GM23338 (cell line): ENCODE measurements at places on chromosomes 5 and 9.

DNA sequence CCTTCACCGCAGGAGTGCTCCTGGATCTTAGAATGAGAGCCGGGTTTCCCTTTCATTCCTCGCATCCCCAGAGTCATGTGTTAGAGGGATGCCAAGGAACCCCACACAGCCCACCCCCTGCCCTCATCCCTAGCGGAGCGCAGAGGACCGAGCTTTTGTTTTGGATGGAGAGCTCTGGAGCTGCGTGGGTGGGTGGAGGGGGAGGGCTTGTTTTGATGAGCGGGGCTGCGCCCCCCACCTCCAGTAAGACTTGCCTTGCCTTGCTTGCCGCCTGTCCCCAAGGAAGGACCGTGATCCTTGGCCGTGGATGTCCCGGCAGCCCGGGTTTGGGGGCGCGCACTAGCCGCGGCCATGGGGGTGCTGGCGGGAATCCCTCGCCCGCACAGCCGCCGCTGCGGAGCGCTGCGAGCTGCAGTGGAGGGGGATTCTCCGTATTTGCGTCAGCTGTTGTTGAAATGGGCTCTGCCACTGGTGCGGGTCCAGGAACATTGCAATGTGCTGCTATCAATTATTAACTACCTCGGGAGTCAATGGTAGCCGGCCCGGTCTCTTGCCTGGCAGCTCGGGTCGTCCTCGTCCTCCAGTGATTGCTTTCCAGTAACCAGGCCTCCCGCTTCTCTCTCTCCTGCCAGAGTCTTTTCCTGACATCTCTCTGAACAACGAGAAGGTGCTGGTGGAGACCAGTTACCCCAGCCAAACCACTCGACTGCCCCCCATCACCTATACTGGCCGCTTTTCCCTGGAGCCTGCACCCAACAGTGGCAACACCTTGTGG, 1.0 kb downstream of the EGR1 start:
- H3K27me3 ChIP-seq = peaks cover 26% of the 10 kb centered on the region
- peak overlapping the region; percentile 94 for H3K4me3 ChIP-seq
- H3K27ac ChIP-seq = no peak overlapping the region

DNA sequence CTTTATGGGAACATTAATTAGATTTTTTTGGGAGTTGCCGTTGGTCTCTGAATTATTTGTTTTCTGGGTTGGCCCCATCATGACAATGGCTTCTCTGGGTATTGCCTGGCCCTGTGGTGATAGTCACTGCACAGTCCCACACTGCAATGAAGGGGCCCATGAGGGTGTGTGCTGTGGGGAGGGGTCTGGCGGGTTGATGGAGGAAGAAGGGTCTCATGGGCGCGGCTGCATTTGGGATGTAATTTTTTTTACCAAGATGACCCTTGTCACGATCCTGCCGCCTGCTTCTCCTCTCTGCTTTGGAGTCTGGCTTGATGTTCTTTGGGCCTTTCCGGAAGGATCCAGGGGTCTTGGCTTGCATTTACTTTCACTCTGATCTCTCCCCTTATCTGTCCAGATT, 44.1 kb downstream of the WNK2 start:
- DNase-seq = no peak
- no peak overlapping the region for H3K4me3 ChIP-seq
- no peaks in the 10 kb centered on the region for H3K27me3 ChIP-seq
- H3K4me1 ChIP-seq = 0 out of 2 replicates have a peak, but pooled peaks cover 4% of the 10 kb centered on the region

DNA sequence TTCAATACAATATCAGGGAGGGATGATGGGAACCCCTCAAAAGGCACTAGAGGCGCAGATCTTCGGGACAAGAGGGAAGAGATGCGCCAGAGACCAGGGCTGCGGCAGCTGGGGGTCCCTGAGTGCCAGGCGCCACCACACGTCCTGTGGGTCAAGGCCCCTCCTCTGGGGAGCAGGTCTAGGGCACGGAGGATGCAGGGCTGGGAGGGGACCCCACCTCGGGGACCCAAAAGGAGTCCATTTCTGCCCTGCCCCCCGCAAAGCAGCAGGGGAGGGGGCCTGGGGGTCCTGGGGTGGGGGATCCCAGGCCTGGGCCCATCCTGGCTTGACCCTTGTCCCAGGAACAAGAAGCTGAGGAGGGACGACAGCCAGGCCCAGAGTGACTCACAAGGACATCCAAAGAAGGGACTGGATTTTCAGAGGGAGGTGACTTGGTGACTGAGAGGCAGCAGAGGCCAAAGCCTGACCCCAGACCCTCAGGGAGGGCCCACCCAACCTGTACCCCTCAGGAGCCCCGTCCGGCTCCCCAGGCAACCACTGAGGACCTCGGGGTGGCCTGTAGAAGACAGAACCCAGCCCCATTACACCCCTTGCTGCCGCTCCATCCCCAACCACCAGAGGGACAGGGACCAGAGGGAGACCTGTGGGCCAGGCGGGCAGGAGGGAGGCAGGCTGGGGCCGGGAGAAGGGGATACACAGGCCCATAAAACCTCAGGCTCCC, 54.2 kb downstream of the LRSAM1 start:
- H3K27ac ChIP-seq = 0 out of 2 replicates have a peak overlapping the region, but pooled peaks have one; percentile 50
- H3K4me1 ChIP-seq = no peaks in the 10 kb centered on the region
- no peaks in the 10 kb centered on the region for H3K27me3 ChIP-seq
- peak; percentile 81 for DNase-seq
- H3K4me3 ChIP-seq = no peak overlapping the region

- 0 out of 2 replicates have a peak overlapping the region, but pooled peaks have one; percentile 1 for H3K27ac ChIP-seq
- peaks cover 31% of the 10 kb centered on the region for H3K4me1 ChIP-seq
Measured at GRCh38 chr9:3508078-3508431, 17.7 kb downstream of the RFX3 start.

- no peak overlapping the region for H3K4me3 ChIP-seq
- DNase-seq = no peak
- peaks cover 15% of the 10 kb centered on the region for H3K4me1 ChIP-seq
- H3K27me3 ChIP-seq = no peaks in the 10 kb centered on the region
Measured at GRCh38 chr5:133322743-133323142, 270.9 kb downstream of the HSPA4 start.

DNA sequence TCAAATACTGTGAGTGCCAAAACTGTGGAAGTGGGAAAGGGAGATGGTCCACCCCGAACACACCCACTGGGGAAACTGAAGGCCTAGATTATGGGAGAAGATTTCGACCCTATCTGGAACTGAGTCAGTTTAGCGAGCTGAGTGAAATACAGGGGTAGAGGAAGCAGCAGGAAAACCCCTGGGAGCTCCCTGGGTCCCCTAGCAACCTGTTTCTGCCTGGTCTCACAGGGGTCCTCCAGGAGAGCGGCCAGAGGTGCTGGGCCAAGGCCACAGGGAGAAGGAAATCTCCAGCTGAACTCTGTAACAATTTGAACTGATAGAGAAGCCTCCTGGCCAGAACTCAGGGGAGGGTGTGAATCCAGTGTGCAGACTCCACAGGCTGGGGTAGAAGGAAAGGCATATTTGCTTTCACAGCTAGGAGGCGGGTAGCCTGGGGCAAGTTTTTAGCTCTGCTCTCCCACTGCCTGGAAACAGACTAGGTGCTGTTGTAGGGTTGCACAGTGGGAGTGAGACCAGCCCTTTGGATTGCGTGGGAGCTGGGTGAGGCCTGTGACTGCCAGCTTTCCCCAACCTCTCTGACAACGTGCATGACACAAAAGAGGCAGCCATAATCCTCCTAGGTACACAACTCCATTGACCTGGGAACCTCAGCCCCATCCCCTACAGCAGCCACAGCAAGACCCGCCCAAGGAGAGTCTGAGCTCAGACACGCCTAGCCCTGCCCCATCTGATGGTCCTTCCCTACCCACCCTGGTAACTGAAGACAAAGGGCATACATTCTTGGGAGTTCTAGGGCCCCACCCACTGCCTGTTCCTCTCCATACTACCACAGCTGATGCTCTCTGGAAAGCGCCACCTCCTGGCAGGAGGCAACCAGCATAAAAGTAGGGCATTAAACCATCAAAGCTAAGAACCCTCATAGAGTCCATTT, 78.8 kb upstream of the GPBP1 start:
- peak; percentile 82 for DNase-seq
- no peaks in the 10 kb centered on the region for H3K36me3 ChIP-seq
- no peaks in the 10 kb centered on the region for H3K4me1 ChIP-seq
- H3K27me3 ChIP-seq = no peaks in the 10 kb centered on the region
- no peak overlapping the region for H3K4me3 ChIP-seq
- H3K27ac ChIP-seq = no peak overlapping the region

DNA sequence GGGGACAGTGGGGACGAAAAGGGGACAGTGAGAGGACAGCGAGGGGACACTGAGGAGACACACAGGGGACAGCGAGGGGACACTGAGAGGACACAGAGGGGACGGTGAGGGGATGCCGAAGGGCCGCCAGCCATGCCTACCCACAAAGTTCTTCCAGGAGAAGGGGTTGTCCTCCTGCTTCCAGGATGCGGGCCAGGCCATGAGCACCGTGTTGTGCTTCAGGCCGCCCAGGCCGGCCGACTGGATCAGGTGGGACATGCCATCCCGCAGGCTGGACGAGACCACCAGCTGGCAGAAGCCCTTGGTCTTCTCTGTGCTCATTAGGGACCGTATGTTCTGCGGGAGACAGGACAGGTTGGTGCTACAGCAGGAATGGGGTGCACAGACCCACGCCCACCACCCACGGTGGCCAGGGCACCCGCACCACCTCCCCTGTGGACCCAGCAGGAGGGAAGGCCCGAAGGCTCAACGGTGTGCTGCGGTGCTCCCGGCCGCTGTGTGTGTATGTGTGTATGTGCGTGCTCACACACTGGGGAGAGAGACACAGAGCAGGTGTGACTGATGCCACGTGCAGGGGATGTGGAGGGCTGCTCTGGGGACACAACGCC, 46.6 kb downstream of the SLC12A7 start:
- no peak overlapping the region for H3K4me3 ChIP-seq
- H3K27ac ChIP-seq = no peak overlapping the region
- H3K27me3 ChIP-seq = no peaks in the 10 kb centered on the region
- H3K36me3 ChIP-seq = no peaks in the 10 kb centered on the region

DNA sequence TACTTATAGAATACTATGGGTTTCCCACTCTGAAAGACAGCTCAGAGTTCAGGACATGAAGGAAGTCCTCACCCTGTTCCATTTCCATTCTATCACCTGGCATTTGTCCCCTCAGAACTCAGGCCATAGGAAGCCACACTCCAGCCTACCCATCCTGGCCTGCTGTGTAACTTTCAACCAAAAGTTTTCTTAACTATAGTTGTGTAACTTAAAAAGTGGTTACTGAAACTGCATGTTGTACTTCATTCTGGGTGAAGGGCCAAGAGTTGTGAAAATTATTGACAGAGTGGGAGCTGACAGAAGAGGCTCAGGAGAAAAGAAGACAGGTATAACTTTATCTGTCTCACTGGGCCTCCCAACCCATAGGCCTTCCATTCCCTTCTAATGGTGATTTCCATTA, 212.5 kb downstream of the RAB3C start:
- H3K4me3 ChIP-seq = no peak overlapping the region
- no peak overlapping the region for H3K27ac ChIP-seq
- DNase-seq = no peak
- H3K27me3 ChIP-seq = no peaks in the 10 kb centered on the region
- peaks cover 10% of the 10 kb centered on the region; the same call in 1 of the 2 replicates for H3K4me1 ChIP-seq

- no peaks in the 10 kb centered on the region for H3K36me3 ChIP-seq
- H3K27me3 ChIP-seq = no peaks in the 10 kb centered on the region
- no peak overlapping the region for H3K27ac ChIP-seq
- peaks cover 7% of the 10 kb centered on the region for H3K4me1 ChIP-seq
- no peak for DNase-seq
Measured at GRCh38 chr5:1729641-1730486, 69.8 kb downstream of the MRPL36 start.

DNA sequence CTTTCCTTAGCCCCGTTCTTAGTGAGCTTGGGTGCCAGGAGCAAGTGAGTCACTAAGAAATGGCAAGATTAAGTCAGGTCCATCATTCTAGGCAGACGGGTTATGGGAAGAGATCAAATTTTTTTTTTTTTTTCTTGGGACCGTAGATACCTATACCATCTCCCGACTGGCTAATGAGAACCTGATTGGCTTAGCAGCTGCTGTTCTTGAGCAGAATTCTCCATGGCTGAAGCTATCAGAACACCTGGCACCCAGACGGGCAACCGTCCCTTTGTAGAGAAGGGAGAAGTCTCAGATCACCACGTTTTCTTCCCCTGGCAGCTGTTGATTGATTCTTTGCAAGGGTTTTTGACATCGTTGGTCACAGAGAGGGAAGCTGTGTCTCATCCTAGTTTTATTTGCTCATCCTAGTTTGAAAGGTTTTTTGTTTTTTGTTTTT, 78.6 kb downstream of the AOPEP start:
- H3K4me3 ChIP-seq = no peak overlapping the region
- no peaks in the 10 kb centered on the region for H3K4me1 ChIP-seq
- H3K27ac ChIP-seq = no peak overlapping the region
- no peaks in the 10 kb centered on the region for H3K36me3 ChIP-seq
- no peak for DNase-seq

DNA sequence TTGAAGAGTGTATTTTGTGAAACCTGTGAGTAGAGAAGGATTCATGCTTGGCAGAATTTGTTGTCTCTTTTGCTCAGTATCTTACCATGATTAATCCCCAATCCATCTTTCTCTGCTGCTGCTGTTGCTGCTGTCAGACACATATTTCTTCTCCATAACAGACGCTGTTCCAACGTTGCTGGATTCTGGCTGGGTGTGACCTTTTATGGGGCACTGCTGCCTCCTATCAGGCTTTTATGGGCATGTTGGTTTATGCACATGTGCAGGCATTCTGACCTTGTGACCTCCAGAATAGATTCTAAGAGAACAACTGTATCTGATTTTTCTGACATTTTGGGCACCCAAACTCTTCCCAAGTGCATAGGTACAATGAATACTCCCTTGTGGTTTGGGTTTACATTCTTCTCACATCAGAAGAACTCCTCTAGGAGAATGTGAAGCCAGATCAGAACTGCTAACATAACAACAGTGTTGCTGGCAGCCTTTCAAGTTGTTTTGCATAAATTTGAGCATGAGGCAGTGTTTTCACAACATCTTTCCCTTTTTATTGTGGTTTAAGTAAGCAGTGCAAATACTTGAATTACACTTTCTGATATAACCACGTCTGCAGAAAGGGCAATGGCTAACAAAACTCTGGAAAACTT, 9.2 kb upstream of the ISL1 start:
- H3K36me3 ChIP-seq = no peaks in the 10 kb centered on the region
- no peak overlapping the region for H3K27ac ChIP-seq
- DNase-seq = no peak
- no peak overlapping the region for H3K4me3 ChIP-seq

DNA sequence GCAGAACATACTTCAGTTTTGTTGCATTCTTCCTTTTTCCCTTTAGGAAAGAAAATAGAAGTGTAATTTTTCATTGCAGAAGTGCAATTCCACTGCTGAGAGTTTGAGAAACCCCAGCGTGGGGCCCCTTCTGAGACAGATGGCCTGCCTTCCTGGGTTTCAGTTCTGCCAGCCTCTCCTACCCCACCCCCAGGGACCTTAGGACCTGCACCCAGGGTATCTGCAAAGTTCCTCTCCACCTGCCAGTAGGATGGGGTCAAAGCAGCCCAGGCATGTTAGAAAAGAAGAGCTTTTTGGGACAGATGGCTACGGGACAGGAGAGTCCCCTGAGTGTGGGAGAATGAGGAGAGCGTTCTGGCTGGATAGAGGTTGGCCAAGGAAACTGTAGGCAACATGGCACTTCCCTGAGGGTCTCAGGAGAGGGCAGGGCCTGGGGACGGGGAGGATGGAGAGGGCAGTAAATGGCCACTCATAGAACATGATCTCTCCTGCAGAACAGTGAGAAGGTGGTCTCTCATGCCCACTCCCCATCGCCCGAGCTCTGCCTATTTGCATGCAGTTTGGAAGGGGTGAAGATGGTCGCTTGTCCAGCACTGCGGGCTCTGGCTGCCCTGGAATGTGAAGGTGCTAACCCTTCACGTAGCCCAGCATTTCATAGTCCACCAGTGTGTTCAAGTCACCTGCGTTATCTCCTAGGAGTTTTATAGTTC, at the start of gene TIFAB:
TSS of gene TIFAB (minus strand) at position 31 of the 710 bp plus-strand sequence. CDS start 2,412 bp downstream, outside the sequence.
- peaks cover 4% of the 10 kb centered on the region; the same call in 1 of the 2 replicates for H3K27me3 ChIP-seq
- H3K36me3 ChIP-seq = no peaks in the 10 kb centered on the region
- H3K27ac ChIP-seq = no peak within 1 kb of the TSS
- no peak for DNase-seq
